Activated naive CD8-positive, alpha-beta T cell treated with anti-CD3 and anti-CD28 coated beads, Interleukin-2, amount 10 ng/mL, durations not matched to agents 7 days and 5 days (primary cell): ENCODE measurements at places on chromosomes 1 and 21.

DNA sequence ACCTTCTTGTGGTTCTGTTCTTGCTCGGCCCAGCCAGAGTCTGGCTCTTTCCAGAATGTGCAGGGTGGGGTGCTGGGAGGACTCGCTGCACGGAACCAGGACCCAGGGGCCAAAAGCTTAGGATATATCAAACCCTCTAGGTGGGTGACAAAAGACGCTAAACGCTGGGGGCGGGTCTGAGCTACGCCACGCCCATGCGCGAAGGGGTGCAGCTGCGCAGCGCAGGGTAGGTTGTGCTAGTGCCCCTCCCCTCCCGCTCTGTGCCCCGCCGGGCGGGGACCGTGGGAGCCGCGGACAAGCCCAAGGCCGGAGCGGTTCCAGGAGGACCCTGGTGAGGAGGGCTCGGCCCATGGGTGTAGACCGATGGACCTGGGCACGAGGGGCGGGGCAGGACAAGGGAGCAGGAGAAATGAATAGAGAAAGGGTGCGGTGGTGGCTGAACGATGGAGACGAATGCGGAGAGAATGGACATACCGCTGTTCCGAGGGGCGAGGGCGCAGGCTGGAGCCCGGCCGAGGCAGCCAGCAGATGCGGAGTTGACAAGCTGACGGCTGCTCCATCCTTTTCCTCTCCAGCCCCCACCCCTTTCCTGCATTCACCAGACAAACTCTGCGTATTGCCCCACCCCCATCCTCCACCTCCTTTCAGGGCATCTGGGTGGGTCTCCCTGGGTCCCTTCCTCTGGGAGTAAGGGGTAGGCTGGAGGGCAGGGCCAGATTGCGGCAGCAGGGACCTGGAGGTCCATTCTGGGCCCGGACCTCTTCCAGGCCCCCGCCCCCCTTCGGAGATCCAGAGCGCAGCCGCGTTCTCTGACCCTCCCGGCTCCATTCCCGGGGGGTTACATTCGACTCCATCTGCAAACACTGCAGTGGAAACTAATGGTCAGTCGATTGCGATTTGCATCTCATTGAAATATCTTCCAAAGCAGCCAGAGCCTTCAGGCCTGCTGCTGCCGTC lies at the start of gene RUSC1:
TSS of gene RUSC1 (plus strand) at position 234 of the 957 bp plus-strand sequence. CDS start 880 bp downstream, outside the sequence.
- peak; percentile 84 for DNase-seq

- DNase-seq = no peak
Observed at GRCh38 chr1:224894915-224895314, 34.6 kb upstream of the DNAH14 start.

DNA sequence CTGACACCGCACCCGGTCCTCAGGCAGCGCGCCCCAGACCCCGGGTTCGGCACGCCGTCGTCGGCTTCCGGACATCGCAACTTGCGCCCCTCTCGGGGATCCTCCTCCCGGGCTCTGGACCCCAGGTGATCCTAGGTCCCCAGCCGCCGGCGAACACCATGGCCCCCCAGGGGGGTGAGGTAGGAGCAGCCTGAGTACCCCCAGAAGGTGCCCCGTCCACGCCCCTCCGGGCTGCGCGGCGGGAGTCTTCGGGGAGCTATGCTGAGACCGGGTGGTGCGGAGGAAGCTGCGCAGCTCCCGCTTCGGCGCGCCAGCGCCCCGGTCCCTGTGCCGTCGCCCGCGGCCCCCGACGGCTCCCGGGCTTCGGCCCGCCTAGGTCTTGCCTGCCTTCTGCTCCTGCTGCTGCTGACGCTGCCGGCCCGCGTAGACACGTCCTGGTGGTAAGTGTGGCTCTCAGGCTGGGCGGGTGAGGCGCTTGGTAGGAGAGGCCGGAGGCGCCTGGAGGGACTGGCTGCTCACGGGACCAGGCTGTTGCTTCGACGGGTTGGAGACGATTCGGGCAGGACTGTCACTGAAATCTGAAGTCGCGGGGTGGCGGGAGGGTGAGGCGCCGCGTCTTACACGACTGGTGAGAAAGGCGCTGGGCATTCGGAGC lies 367 bp downstream of the WNT2B start:
- peak; percentile 54 for DNase-seq

GRCh38 chr1:22619798-22620197 lies 16.6 kb upstream of the C1QA start:
- DNase-seq = no peak

DNA sequence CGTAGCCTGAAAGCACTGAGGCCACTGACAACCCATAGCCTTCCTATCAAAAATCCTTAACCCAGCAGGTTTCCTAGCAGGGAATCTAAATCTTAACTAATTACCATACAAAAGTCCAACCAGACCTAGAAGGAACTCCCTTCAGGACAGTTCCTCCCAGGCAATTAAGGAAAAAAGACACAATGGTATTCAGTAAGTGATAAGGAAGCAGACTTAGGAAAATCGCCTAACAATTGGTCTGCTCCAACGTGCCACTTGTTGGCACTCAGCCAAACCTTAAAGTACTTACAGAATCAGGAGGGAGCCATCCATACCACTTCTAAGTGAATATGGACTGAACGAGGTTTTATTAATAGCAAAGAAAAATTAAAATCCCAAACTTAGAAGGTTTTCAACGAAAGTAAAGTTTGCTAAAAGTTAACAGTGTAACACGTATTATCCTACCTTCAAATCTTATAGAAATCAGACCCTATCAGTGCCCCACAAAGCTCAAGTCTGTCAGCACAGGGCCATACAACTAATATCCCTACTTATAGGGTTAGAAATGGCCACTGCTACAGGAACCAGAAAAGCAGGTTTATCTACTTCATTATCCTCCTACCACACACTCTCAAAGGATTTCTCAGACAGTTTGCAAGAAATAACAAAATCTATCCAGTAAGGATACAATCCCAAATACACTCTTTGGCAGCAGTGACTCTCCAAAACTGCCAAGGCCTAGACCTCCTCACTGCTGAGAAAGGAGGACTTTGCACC lies 29.0 kb downstream of the SPATA6 start:
- no peak for DNase-seq

DNA sequence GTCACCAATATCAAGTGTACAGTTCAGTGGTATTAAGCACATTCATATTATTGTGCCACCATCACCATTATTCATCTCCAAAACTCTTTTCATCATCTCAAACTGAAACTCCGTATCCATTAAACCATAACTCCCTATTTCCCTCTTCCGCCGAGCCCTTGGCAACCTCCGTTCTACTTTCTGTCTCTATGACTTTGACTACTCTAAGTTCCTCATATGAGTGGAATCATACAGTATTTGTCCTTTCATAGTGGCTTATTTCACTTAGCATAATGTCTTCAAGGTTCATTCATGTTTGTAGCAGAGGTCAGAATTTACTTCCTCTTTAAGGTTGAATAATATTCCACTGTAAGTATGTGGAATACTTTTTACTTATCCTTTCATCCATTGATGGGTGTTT lies 21.7 kb downstream of the SELP start:
- DNase-seq = no peak

- no peak for DNase-seq
Observed at GRCh38 chr1:7534061-7534825, 236.9 kb upstream of the VAMP3 start.

GRCh38 chr1:241077386-241078147 lies 279.4 kb downstream of the RGS7 start:
- DNase-seq = no peak

DNA sequence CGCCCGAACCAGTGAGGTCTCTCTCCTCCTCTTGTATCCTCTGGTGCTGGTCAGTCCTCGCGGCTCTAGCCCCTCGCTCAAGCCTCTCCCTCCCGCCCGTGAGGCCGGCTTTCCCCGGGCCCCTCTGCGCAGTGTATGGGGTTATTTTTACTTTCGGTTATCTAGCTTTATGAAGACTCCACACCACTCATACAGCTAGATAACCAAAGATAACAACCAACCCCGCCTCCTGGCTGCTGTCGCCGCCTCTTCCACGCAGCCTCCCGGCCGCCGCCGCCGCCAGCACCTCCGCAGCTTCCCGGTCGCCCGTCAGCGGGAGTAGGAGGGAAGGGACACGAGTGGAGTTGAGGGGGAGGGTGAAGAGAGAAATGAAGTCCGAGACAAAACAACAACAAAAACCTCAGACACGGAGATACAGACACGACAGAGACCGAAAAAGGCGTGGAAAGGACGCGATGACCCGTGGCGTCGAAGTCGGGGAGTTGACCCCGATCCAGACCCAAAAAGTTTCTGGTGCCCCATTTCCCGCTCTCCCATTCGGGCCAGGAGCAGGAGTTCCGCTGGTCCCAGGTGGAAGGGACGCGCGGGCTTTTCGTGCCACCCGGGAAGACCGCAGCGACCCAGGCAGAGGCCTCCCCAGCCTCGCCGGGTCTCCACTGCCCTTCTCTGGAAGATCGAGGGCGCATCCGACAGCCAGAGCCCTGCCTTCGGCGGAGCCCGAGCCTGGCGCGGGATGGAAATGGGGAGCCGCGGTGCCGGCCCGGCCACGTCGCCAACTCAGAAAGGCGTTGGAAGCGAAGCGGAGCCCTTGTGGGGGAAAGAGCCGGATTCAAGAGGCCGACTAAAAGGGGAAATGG lies 51.4 kb downstream of the RHBG start:
- peak; percentile 44 for DNase-seq

- no peak for DNase-seq
Observed at GRCh38 chr1:86471291-86471690, 2.6 kb downstream of the CLCA1 start.

GRCh38 chr1:70915258-70916033 lies 132.2 kb downstream of the PTGER3 start:
- DNase-seq = no peak

DNA sequence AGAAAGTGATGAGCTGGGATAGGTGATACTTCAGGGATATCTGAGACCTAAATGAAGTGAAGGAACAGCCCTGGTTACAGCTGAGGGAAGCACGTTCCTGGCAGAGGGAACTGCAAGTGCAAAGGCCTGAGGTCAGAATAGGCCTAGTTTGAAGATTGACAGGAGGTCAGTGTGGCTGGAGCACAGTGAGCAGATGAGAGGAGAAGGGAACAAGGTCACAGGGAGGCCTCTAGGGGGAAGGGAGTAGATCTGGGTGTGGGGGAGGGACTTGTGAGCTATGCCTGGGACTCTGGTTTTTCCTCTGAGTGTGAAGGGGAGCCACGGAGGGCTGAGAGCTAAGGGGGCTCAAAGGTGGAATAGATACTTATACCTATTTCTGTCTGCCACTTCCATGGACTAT lies 736.4 kb downstream of the MATN1 start:
- DNase-seq = no peak

DNA sequence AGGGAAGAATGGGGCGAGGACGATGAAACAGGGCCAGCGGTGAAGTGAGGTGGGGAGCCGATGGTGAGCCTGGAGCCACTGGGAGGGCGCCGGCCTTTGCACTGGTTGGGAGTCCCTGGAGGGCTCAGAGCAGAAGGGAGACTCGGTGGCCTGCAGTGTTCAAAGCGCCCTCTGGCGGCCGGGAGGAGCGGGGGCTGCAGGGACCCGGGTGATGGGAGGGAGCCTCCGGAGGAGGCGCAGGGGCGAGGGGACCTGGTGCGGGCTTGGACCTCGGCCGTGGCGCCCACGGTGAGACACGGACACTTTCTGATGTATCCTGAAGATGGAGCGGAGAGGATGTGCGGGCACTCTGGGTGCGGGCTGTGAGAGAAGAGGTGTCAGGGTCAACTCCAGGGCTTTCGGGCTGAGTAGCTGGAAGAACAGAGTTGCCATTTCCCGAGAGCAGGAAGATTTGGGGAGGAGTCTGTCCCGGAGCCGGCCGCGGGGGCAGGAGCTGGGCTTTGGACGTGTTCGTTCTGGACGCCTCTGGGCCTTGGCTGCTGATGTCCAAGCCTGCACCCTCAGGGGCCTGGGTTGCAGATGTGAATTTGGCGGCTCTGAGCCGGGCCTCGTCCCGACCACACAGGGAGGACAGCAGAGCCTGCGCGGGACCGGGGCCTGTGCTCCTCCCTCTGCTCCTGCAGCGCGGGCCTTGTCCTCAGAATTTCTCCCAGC lies 29.7 kb downstream of the HEYL start:
- DNase-seq = peak; percentile 73

DNA sequence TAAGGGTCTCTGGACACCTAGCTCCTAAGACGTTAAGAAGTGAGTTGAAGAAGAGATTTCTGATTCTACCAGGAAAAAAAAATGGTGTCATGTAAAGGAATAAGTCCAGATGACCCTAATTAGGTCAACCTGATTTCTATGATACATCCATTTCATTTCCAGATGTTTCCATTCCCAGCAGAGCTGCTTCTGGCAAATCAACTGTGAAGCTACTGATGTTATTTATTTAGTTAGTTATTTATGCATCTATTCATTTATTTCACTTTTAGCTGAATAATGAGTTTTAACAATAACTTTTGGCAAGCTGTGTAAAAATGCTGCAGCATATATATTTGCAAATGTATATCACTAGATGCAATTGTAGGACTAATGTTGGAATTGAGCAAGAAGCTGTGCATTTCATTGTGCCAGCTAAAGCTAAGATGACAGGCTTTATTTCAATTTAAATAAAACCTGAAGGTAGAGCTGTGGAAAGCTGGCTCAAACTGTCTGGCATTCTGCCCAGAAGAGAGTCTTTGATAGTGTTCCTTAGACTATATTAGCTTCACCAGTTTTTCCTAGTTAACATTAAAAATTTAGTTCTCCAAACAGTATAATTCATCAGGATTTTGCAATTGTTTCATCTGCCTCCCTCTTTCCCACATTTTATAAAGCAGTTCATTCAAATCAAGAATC lies 1164.4 kb upstream of the ADGRL4 start:
- no peak for DNase-seq

- no peak for DNase-seq
Observed at GRCh38 chr1:57024428-57024827, 58.6 kb upstream of the C8B start.

- DNase-seq = no peak
Observed at GRCh38 chr1:219067350-219067712, 106.3 kb upstream of the LYPLAL1 start.

GRCh38 chr1:19390901-19391595 lies 78.9 kb downstream of the SLC66A1 start:
- peak; percentile 56 for DNase-seq

DNA sequence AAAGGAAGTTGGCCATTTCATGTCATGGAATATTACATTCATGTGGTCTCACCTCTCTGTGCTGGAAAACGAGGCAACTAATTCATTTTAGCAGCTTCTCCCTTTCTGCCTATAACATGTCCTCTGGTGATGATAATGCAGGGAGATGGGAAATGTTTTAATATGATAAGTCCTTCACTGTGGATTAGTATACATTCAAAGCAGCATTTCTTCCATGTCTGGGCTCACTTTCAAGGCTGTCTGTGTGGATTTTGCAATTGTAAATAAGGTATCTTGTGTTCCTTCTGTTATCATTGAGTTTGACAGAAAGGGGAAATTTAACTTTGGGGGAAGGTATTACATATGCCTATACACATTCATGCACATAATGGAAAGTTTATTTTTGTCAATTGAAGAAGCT lies 374.7 kb upstream of the DAB1 start:
- DNase-seq = no peak

DNA sequence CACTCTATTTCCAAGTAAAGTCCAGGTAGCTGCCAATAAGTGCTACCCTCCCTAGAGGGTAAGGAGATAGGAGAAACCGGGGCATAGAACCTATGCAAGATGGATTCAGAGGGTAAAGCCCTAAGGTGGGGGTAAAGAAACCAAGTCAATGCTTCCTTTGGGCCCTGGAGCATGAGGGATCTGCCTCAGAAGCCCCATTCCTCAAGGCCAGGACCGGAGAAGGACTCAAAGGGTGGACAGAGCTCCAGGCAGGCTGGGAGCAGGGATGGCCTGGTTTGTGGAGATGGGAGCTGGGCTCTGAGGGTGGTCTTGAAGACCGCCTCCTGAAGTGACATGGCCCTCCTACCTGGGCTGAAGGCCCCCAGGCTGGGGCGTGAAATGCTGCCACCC lies 3.9 kb downstream of the EPHA2 start:
- DNase-seq = no peak
